ENCODE measurements at places on chromosomes 3 and 15.

- no peak for DNase-seq
Observed at GRCh38 chr3:126408099-126408498, 13.4 kb downstream of the CFAP100 start.

GRCh38 chr3:3059645-3060044 is 50.5 kb downstream of the IL5RA start:
- DNase-seq, result no peak

DNA sequence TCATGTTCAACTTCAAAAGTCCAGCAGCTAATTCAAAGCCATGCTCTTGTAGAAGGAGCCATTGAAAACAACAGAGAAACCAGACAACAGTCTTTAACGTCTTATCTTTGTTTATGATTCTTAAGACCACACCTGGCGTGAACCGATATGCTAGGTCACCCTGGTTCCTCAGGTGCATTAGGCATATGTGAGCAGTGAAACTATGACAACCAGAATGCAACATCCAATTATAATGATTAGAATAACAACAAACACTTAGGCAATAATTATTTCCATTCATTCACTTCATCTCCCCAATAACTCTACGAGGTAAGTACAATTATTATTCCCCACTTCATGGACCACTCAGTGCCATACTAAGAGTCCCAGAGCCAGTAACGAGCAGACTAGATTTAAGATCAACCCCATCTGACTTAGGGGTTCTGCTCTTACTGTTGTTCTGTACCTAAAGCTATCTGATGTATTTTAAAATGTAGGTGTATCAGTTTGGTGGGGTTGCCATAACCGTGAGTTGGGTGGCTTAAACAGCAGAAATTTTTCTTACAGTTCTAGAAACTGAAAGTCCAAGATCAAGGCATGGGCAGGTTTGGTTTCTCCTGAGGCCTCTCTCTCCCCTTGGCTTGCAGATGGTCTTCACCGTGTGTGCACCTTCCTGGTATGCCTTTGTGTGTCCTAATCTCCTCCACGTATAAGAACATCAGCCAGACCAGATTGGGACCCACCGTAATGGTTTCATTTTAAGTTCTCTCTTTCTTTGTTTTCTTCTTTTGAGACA is 997.8 kb upstream of the CFAP20DC start:
- no peak for DNase-seq

- no peak for DNase-seq
Observed at GRCh38 chr3:52679811-52680210, 5.9 kb downstream of the PBRM1 start.

DNA sequence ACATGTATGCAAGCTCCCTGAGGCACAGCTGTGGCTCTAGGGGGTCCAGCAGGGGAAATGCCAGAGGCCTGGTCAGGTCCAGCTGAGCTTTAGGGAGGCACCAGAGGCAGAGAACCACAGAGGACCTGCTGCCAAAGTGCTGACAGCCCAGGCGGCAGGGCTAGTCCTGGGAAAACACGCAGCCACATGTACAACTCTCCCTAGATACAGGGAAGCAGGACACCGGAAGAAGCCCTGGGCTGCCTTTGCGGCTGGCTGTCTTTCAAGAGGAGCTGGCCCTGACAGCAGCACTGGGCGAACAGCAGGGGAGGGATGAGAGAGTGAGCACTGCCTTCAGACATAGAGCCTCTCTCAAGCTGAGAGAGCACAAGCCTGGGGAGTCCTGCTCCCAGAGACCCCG is 40.7 kb downstream of the RFT1 start:
- no peak for DNase-seq

DNA sequence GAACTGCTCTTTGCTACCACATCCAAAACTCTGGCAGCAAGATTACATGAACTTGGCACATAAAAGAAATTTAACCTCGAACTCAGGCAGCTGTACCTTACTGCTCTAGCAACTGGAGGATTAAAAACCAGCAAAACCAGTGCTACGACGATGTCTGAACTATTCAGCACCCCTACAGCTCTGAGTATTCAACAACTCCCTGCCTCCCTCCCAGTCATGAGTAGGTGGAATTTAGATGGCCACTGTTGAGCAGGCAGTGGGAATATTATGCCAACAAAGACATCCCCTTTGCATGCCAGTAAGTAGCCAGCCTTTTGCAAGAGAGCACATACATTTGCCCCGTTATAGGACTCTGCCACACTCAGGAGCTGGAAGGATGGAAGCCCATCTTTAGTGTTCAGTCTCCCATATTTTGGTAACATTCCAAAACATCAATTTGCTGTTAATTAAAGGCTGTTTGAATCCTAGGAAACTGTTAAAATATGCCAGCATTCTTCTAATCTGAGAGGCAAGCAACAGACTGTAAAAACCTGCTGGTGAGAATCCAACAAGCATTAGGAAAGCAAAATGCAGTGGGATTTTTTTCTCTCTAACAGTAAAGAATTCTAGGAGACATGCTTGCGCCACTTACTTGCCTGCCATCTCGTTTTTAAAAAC is 85.4 kb downstream of the ZNF385D start:
- DNase-seq, result no peak

GRCh38 chr3:2880218-2880756 is 229.9 kb downstream of the IL5RA start:
- no peak for DNase-seq

GRCh38 chr15:83446904-83447709 is at the start of gene SH3GL3:
Gene SH3GL3, plus strand, starts transcription at chr15:83447341. Its CDS starts 193 bp downstream, at chr15:83447534.
- peak; percentile 66 for DNase-seq

- no peak for DNase-seq
Observed at GRCh38 chr3:124772081-124772831, 42.0 kb downstream of the UMPS start.

DNA sequence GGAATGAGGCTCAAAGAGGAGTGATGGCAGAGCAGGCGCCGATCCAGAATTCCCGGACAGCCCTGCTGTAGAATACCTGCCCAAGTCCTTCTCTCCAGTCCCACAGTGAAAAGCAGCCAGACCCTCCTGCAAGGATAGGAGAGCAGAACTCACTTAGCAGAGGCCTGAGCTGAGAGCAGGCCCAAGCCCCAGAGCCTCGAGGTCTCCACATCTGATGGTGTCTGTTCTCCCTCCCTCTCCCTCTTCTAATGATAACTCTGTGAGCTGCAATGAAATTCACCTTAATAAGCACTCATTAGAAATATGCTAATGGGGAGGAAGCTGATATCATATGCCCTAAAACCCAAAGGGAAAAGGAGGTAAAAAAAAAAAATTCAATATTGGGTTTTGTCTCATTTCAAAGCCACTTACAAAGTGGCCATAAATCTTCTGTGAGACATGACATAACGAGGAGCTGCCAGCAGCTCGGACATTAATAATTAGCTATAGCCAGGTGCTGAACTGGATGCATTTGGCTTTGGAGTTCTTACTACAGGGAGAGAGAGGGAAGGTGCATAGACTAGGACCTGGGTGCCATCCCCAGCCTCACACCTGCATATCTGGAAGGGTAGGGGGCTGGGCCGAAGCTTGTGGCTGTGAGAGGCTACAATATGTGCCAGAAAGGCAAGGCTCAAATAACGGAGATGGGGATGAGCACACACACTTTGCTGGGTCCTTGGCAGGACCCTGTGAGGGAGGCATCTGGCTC is 108.4 kb downstream of the MEGF11 start:
- no peak for DNase-seq

GRCh38 chr3:152282813-152283212 is 14.1 kb downstream of the MBNL1 start:
- no peak for DNase-seq

DNA sequence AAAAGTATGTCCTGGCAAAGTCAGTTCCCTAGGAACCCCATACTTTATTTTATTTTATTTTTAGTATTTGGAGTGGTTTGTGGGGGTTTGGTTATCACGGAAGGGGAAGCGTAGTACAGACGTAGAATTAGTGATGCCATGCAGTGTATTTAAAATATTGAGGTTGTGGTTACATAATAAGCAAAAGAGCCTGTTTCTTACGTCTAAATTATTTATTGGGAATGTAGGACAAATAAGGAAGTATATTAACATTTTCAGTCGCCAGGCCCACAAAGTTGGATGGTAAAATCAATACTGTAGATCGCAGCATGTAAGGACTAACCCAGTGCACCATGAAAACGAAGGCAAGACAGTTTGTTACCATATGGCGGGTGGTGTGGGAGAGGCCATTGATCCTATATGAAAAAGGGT is 558 bp downstream of the DTWD1 start:
- no peak for DNase-seq

DNA sequence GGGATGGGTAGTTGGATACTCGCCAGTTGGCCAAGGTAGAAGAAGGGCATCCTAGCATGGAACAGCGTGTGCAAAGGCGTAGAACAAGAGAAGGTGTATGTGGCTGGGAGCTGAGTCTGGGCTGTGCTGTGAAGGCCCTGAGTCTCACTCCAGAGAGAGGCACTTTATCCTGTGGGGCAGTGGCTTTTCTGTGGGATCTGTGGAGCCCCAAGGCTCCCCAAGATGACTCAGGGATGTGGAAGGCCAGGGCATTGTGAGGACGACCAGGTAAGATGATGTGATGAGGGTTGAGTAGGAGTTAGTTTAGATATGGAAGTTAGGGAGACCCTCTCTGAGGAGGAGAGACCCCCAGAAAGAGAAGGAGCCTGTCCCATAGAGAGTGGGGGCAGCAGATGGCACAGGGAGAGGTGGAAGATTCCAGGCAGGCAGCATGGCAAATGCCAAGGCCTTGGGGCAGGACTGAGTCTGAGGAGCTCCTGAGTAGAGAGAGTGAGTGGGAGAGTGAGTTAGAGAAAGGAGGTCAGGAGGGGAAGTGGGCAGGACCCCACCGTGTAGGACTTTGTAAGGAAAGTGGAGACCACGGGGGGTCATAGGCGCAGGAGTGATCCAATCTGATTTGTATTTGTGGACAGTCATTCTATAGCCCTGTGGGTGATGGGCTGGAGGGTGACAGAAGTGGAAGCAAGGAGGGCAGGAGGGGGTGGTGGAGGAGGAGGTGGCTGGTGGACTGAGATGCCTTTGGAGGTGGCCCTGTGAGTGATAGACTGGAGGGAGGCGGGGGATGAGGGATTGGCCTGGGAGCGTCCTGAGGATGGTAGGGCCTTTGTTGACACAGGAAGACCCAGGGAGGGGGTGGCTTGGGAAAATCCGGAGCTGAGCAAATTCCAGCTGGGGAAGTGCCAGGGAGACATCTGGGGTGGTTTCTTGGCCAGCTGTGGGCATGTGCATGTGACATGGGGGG is 50.3 kb downstream of the FBLN2 start:
- no peak for DNase-seq

- no peak for DNase-seq
Observed at GRCh38 chr3:197003461-197004385, 25.9 kb downstream of the MELTF start.

DNA sequence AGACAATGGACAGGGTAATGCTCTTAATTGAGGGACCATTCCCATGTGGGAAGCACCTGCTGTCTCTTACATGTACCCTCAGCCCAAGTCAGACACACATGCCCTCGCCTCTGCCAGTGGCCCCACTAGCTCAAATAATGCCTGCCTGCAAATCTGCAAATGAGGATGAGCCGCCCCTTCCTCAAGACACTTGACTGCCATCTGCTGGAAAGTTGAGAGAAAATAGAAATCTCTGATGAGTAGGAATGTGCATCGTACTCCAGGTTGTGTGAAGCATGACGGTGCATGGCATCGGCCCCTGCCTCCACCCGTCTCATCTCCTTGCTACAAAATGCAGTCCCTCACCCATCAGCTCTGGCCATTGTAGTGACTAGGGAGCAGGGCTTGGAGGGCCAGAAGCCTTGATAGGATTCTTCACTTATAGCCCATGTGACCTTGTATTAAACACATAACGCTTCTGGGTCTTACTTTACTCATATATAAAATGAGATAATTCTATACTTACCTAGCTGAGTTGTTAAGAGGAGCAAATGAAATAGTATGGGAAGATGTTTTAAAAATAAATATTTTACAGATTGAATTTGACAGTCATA is 6.3 kb upstream of the SCN5A start:
- peak; percentile 22 for DNase-seq

GRCh38 chr3:113000691-113001090 is 9.9 kb downstream of the GTPBP8 start:
- DNase-seq, result no peak

- no peak for DNase-seq
Observed at GRCh38 chr3:183428447-183429211, at the start of gene MCF2L2. Gene MCF2L2, minus strand, starts transcription at chr3:183428619. Its CDS starts 642 bp downstream, at chr3:183427977.

DNA sequence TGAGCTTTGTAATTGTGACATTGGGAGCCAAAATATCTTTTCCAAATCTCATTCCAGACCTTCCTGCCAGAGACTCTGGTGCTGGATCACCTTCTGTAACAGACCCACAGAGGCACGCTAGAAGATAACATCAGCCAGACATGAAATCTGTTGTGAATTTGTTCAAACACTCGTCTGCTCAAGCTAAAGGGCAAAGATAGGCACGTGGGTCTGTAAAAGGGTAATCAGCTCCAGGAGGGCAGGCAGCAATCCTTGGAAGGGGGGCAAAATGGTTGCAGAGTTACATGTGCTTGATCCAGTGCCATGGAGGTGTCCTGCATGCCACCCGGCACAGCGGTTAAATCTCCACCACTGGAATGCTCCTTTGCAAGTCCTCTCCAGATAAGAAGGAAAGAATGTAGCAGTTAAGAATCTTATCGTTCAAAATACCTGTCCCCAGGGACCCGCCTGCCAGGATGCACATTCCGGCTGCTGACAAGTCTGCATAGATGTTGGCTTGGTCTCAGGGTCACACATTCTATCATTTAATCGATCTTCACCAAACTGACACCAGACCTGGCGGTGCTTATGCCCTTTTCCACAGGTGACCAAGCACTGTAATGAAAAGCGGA is 74.8 kb downstream of the ADAMTS9 start:
- DNase-seq, result no peak

GRCh38 chr3:151766454-151766853 is 32.7 kb downstream of the AADACL2 start:
- DNase-seq, result no peak

DNA sequence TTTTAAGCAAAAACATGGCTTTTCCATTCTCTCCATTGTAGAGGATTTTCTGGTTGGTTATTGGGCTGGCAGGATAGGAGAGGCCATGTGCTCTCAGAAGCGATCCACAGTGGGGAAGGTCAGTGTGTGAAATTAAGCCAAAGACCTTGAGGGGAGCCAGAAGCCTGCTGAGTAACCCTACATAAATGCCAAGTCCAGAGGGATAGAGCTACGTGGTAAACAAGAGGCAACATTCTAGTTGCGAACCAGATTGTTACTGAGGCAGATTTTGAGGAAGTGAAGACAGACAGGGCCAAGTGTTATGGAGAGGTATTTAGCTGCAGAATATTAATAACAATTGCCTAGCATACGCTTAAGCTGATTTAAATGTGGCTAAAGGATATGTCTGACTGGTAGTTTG is 592.8 kb upstream of the GBE1 start:
- DNase-seq, result no peak

DNA sequence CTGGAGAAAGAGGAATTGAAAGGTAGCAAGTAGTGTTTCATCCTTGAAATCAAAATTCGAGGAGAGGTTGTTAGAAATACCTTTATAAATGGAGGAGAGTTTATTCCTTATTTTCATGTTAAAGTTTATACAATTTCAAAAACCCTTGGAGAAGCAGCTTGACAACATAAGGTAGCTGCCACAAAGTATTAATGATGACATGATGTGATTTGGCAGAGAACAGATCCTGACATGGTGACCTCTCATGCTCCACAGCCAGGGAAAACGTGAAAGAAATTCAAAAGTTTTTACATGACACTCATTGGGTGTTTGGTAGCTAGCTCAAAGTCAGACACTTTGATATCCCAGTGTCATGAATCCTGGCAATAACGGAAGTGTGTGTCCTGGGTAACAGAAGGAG is 320.8 kb downstream of the GBE1 start:
- DNase-seq, result no peak

All from NCI-H1048 (cell line).